ENCODE measurements at places on chromosomes 11 and 22.
A peak's percentile ranks its signal among the peaks of the same experiment; 100 is the strongest.

- DNase-seq, result no peak
Observed at GRCh38 chr11:124841201-124841600, 24.0 kb upstream of the ROBO3 start.

GRCh38 chr22:29374401-29374800, 14.0 kb downstream of the AP1B1 start:
- DNase-seq, result no peak

GRCh38 chr11:34457607-34458006, 18.9 kb downstream of the CAT start:
- DNase-seq, result no peak

GRCh38 chr11:116276051-116277044, 496.4 kb downstream of the BUD13 start:
- DNase-seq, result no peak

GRCh38 chr22:32752326-32752725, 49.2 kb upstream of the TIMP3 start:
- DNase-seq, result no peak

DNA sequence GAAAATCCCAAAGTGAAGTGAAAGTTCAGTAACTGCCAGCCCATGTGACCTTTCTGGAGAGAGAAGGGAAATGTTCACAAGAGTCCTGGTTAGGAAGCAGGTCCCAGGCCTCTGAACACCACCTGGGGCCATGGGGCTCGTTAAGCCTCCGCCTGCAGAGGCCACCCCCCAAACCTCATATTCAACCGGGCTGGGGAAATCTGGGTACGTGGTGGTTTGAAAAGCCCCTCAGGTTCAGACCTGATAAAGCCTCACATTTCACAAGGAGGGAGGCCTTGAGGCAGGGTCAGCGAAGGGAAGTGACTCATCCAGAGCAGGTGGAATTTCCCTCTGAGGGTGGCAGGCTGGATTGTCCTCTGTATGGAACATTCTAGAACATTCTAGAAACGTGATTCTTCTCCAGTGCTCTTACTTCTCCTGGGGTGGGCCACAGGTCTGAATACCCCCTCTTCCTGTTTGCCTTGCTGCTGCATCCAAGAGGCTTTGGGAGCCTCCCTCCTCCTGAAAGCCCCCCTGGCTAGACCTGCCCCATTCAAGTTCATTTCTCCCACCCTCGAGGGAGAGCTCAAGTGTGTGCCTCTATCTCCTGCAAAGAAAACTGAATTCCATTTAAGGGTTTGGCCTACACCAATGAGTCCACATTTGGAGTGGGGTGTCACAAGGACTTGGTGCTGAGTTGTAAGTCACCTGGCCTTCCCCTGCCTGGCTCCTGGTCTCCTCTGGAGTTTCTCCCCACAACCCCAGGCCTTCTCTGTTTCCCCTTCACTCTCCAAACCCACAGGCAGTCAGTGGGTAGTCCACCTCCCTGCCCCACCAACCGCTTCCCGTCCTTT, 6.3 kb downstream of the FXYD2 start:
- DNase-seq, result peak; percentile 44

GRCh38 chr11:110034806-110035205, 58.4 kb upstream of the ZC3H12C start:
- DNase-seq, result no peak

GRCh38 chr11:64086258-64087123, 50.8 kb downstream of the FLRT1 start:
- DNase-seq, result no peak

DNA sequence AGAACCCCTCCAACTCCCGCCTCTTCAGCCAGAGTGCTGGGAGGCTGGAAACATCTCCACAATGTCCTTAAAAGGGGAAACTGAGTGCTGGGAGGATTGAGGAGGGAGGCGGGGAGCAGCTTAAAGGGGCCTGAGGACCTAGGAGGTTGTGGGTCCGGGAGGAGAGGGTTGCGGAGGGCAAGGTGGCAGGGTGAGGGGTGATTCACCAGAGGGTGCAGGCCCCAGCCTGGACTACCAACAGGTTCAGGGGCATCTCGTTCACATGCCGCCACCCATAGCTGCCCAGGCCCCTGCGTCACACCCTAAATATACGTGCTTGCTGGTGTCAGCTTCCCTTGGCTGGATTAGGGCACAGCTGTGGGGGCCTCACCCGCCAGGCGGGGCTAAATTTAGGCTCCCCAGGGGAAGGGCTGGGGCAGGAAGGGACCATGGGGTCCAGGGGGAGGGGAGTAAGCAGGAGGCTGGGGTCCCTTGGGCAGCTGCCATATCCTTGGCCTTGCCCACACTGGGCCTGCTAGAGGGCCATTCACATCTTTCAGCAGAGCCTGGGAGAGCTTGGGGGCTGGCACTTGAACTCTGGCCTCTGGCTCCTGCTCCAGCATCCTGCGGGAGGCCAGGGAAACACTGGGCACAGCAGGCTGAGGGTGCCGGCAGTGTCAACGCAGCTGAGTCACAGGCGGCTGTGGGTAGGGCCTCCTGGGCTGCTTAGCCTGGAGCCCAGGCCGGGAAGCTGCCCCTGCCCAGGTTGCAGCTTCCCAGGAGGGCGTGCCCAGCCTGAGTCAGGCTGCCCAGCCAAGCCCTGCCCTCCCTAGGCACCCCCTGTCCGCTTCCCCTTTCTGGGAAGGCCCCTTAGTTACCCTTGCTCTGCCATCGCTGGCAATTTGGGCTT, 1.3 kb downstream of the EHBP1L1 start:
- DNase-seq, result no peak

- DNase-seq, result no peak
Observed at GRCh38 chr11:106086850-106087249, 9.4 kb downstream of the AASDHPPT start.

DNA sequence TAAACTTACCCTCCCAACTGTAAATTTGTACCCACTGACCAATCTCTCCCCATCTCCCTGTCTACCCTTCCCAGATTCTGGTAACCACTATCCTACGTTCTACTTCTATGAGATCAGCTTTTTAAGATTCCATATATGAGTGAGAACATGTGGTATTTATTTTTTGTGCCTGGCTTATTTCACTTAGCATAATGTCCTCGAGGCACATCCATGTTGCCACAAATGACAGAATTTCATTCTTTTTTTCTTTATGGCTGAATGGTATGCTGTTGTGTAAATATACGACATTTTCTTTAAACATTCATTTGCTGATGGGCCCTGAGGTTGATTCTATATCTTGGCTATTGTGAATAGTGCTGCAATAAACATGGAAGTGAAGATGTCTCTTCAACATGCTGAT, 74.7 kb upstream of the RRM1 start:
- no peak for DNase-seq

DNA sequence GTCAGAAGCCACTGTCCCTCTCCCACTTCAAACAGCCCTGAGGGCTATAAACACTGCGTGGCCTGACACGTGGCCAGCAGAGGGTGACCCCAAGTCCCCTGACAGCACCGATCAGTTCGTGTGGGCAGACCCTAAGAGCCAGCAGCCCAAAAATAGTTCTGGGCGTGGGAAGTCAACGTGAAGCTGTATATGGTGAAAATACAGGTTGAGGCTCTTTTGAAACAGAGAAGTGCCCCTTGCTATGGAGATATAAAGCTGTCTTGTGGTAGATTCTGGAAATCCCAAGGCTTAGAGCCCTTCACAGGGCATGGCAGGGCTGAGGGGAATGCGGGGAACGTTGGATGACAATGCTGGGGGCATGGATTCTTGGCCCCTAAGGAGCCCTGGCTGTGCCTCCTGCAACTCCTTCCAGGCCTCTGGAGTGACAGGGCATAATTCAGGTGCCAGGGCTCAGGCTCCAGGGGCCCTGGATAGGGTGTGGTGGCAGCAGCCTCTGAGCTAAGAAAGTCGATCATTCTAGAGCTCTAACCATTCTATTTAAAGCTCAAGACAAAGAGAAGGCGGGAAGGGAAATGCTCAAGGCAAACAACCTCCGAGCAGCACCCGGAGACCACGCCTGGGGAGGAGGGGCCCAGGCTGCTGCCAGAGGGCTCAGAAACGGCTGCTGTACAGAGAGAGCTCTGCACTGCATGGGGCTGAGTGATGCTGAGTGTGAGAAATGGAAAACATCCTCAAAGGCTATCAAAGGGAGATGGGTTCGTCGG, 60.4 kb upstream of the CD5 start:
- no peak for DNase-seq

DNA sequence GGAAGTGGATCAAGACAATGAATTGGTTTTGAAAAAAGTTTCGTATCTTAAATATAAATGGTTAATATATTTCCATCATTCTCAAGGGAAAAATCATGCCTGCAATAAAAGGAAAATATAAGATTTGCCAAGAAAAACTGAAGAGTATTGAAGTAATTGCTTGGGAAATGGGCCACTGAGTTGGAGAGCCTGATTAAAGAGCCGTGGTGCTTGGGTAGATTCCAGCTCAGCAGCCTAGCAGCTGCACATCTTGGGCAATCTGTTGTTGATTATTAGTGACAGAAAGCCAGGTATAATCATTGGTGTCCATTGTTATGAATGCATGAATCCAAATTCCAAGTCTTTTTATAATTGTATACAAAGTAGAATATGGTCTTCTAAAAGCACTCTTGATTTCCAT, 800.9 kb upstream of the CHORDC1 start:
- no peak for DNase-seq

- DNase-seq, result no peak
Observed at GRCh38 chr22:31326877-31327276, 19.3 kb downstream of the PATZ1 start.

DNA sequence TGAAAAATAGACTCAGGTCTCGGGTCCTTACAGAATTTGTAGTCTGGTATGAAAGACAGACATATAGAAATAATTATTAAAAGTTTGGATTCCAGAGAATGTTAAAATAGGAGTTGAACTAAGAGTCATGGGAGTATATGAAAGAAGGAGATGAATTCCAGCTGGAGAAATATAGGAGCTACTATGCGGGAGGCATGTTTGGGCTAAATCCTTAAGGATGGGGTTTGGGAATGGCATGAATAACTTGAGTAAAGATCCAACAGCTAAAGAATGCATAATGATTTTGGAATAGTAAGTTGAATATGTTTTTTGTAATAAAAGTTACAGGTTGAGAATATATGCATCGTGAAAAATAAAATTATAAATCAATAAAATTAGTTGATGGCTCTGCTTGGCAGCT, 129.4 kb upstream of the SLC5A12 start:
- no peak for DNase-seq

DNA sequence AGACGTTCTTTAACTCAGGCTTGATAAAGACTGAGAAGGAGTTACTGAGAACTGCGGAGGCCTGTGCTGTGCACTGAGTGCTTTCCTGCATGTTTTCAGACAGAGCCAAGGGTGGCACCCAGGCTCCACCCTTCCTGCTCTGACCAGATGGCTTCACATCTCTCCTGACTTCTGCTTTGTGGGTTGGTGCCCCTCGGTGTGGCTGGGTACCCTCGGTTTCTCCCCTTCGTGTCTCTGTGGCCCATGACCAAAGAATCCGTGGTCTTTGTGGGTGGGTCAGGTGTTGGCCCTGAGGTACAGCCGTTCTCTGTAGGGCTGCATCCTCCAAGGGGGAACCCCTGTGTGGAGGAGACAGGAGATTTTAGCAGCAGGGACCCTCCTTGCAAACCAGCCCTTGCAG, 34.3 kb downstream of the GRIK4 start:
- no peak for DNase-seq

DNA sequence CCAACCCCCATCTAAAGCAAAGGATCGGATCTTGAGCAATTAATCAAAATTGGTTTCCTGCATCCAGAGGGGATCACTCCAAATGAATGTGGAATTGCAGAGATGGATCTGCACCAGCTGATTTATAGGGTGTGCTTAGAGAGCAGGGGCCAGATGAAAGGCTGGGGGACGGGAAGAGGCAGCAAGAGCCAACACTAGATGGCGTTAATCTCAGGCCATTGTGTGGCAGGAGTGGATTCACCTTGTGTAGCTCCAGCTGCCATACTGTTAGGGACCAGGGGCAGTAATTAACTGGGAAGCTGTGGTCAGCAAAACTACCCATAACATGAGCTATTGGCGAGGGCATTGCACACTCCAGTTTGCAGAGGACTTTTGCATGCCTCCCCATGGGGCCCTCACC, 35.6 kb downstream of the SERPINH1 start:
- no peak for DNase-seq

DNA sequence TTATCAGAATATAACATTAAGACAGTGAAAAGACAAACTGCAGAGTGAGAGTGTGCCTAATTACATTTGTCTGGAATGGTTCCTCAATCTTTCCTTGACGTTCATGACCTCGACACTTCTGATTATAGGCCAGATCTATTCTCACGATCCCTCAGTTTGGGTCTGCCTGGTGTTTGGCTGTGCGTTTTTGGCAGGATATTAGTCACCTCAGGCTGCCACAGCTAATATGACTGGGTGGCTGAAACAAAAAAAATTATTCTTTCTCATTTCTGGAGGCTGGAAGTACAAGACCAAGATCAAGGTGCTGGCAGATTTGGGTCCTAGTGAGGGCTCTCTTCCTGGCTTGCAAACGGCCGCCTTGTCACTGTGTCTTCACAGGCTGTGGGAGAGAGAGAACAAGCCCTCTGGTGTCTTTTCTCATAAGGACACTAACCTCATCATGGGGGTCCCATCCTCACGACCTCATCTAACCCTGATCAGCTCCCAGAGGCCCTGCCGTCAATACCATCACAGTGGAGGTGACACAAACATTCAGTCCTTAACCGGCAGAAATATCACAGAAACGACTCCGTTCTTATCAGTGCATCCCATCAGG, 23.2 kb downstream of the IFITM10 start:
- DNase-seq, result no peak

DNA sequence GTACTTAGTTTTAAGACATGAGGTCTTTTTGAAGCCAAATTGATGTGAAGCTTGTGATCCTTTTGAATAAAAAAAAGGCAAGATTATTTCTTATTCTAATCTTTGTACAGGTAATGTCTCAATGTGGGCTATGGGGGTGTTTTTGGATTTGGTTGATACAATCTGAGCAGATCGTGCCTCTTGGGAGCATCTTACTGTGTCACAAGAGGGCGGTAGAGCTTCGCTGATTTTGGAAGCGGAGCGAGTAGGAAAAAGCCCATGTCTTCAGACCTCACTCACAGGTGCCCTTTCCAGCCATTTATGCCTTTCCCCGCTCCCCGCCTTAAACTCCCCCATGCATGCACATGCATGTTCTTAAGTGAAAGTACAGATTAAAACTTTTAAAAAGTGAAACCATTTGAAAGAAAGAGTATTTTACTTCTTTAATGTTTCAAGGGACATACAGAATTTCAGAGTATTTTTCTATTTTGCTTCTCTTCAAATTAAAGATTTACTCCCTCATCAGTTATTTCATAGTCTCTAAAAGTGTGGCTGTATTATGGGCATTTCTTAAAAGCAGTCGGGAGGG, 18.8 kb downstream of the DDX25 start:
- no peak for DNase-seq

DNA sequence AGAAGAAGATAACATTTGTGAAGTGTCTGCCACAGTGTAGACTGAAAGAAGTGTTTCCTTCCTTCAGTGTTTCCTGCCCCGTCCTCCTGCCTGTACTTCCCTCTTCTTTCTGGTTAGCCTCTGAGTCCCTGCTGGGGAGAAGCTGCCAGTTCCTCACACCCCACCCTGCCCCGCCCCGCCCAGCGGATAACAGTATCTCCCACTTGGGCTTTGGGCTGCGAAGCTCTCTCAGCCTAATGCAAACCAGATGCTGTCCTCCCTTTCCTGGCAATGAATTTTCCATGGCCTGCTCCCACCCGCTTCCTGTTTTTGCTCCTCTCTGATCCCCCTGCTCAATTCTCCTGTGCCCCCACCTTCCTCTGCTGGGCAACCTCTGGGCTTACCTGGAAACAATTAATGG, 5.2 kb upstream of the RAB3IL1 start:
- DNase-seq, result no peak

Measured in chondrocyte (in vitro differentiated cells).